ENCODE measurements at places on chromosomes 7 and 10.

DNA sequence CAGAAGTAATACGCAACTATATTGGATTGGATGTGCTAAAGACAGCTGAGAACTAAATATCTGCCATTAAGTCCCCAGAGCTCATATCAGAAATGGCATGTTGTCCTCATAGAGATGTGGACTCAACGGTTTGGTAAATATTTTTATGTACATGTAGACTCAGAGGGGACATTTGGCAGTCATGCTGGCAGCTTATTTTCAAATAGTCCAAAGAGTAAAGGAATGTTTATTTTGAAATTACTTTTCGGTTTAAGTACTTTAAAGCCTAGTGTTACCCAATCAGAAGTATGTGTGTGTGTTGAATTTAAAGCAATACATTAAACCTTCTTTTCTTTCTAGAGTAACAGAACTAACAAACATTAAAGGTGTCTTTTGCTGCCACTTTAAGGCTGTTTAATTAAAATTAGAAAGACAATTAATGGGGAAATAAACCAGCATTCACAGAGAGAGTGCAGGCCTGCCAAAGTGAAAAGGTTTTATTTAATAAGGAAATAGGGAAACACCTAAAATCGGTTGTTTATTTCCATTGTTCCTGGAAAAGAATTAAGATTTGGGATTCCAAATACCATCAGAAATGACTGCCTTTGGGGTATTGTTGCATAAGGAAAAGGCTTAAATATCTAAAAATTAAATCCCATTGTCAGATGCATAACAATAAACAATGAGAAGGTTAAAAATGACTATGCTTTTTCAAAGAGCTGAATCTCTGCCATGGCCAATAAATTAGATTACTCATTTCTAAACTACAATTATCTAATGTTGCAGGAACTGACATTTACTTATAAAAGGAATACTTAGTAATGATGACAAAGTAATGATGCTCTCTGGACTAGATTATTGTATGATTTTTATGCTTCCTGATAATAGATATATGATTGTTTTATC lies 113.4 kb upstream of the AHR start:
- no peak for DNase-seq

- DNase-seq: no peak
These were observed at the start of gene NRAP for GRCh38 chr10:113663908-113664307. Gene NRAP, minus strand, starts transcription at chr10:113664041. Its CDS starts 159 bp downstream, at chr10:113663882.

DNA sequence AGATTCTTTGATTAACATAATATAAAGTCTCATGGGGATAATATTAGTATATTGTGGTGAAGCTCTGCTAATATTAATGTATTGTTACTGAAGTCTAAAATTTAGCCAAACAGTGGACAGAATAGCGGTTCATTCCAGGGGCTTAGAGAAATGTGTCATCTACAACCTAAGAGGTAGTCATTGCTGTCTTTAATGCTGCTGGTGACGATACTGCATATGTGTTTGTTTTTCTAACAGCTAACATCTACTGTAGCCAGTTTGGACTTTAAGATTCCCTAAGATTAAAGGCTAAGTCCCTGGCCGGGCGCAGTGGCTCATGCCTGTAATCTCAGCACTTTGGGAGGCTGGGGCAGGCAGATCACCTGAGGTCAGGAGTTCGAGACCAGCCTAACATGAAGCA lies 102.0 kb upstream of the SAMD8 start:
- no peak for DNase-seq

- DNase-seq: no peak
These were observed 52.9 kb downstream of the BTAF1 start for GRCh38 chr10:91976317-91977051.

GRCh38 chr10:97520978-97521761 lies 22.4 kb downstream of the UBTD1 start:
- DNase-seq: no peak

DNA sequence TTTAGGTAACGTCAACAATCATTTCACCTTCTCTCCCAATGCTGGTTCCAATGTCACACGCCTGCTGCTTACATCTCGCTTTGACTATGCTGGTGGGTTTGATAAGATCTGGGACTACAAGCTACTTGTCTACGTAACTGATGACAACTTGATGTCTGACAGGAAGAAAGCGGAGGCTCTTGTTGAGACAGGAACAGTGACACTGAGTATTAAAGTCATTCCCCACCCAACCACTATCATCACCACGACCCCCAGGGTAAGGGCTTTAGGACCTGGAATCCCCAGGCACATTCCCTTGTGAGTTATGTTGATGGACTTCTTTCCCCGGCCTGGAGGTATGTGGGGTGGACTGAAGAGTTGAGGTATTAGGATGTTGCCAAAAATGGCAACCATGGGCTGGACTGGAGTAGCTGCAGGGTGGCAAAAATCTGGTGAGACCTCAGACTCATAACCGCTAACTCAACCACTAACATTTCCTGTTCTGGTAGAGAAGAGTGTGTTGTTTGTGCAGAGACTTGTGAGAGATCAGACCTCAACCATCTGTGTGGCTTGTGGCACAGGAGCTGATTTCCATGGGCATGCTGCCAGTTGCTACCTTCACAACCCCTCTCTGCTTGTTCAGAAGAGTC lies 59.2 kb downstream of the CDHR3 start:
- peak; percentile 76 for DNase-seq

DNA sequence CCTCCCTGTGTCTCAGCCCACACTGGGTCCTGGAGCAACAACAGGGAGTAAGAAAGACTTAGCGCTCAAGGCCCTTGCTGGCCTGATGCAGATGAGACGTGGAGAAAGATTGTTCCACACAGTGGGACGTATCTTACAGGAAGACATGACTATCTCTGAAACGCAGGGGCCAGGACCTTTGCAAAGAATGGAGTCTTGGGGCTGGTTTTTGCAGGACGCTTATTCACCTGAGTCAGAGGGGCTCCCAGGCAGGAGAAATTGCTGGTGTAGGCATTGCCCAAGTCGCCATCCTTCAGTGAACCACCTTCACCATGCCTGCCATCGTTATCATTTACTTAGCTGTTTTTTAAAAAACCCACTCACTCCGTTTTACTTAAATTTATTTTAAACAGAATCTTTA lies 11.8 kb upstream of the GDF10 start:
- DNase-seq: no peak

- DNase-seq: no peak
These were observed 121.8 kb downstream of the NOC3L start for GRCh38 chr10:94240901-94241300.

- no peak for DNase-seq
These were observed 3.3 kb downstream of the NPS start for GRCh38 chr10:127552446-127552845.

GRCh38 chr7:130228840-130229502 lies 21.3 kb downstream of the SSMEM1 start:
- DNase-seq: no peak

DNA sequence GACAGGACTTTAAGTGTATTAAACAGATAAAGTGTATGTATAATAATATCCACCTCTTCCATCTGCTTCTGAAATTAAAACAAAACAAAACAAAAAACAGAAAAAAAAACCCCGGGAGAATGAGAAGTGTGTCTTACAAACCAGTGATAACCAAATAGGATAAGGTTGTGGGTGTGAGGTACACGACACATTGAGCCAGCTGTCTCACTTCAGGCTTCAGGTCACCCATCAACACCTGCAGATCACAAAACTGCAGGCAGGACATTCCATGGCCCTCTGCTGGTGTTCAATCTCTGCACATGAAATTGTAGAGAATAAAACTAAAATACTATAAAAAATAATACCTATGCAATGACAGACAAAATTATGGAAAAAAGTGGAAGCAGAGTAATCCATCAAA lies 339.9 kb downstream of the SFMBT2 start:
- peak; percentile 4 for DNase-seq

DNA sequence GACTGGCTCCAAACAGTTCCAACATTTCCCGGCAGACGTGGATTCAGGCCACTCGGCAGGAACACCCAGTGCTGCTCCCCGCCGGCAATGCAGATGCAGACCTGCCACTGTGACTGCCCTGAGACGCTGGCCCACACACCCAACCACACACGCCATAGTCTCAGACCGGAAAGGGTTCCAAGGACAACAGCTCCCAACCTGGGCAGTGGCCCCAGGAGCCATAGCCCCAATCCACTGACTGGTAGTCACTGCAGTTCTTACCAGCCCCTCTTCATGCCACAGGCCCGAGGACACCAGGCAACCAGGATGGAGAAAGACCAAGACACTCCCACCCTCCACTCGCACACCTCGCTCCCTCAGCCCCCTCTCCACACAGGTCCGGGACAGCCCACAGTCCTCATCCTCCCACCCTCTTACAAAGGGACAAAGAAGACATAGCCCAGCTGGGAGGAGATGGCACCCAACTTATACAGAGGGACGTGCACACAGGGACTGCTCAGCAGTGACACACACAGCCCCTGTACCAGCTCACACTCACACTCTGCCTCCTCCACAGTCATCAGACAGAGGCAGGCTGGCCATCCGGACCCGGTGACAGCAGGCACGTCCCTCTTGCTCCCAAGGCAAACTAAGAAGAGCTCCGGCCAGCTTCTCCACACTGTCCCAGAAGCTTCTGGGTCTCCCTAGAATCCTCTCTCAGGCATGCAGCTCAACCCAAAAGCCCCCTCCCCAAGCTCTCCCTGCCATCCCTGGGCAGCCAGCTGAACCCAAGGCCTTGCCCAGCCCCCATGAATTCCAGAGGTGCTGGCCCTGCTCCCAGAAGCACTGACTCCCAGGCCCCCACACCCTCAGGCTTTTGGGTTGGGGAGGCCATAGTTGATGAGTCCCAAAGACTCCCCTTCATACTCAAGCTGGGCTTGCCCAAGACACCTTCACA lies 24.8 kb downstream of the KCNH2 start:
- no peak for DNase-seq

- peak; percentile 12 for DNase-seq
These were observed 55.5 kb upstream of the LOXL4 start for GRCh38 chr10:98323221-98324164.

GRCh38 chr10:73909540-73910115 lies 1.3 kb upstream of the PLAU start:
- no peak for DNase-seq

- DNase-seq: no peak
These were observed 11.7 kb downstream of the MRLN start for GRCh38 chr10:59741583-59741982.

DNA sequence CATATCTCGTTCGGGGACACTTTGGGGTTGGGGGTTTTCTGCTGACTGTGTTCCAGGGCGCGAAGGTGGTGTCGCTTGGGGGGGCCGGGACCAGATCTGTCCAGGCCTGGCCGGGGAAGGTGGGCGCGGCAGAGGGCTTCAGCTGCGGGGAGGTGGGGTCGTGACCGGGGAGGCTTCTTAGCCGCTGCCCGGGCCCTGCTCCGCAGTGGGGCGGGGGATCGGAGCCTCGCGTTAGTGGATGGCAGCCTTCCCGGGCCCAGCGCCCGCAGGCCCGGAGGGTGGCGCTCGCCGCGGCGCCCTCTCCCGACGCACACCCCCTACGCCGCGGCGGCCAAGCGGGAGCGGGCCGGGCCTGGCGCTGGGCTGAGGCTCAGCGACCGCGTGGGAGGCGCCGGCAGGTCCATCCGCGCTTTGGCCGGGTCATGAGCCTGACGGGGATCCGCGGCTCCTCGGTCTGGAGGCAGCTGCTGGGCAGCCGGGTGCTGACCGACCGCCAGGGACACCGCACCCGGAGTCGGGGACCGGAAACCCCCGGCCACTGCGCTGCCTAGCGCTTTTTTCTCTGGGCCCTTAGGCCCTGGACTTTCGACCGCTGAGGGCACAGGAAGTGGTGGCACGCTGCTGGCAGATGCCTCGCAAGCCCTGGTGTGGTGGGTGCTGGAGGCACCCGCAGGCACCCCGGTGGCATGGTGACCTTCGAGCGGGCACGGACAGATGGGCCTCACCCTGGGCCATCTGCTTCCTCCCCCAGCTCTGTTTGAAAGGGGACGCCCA lies 1.2 kb downstream of the AGAP3 start:
- DNase-seq: peak; percentile 51

DNA sequence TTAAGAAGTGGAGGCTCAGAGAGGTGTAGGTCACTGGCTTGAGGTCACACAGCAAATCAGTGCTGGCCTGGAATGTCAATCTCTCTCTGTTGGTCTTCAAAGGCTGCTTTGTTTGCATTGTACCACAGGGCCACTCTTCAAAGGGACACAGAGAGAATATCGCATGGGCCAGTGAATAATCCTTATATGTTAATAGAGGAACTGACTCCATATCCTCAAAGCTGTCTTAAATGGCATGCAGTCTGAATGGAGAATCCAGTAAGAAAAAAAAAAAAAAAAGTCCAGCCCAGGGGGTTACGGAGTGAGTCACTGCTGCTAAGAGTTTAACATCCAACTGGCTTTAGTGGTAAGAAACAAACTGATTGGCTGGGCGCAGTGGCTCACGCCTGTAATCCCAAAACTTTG lies 54.1 kb downstream of the NRAP start:
- no peak for DNase-seq

DNA sequence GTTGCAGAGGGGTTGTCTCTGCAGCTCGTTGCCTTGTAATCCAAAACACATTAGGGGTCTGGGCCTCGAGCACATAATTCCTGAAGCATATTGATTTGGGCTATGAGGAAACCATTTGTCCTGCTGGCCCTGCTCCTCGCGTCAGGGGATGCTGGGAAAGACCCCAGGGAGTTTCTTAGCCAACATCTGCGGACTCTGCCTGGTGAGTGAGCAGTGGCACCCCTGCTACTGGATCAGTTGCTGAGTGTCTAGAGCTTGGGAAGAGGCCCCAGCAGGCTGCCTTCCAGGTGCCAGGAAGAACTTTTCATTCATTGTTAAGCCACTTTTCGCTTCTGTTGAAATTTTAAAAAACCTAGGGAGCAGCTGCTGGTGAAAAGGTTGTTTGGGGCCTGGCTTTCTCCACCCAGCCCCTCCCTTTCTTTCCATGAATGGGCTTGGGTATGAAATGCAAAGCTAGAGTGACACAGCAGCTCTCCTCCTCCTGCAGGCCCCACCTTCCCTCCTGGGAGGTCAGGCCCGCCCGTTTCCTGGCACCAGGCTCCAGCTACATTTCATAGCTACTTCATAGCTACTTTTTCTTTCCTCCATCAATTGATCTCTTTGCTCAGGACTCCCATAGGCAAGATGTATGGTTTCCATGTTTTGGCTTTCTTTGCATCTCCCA lies 26.8 kb downstream of the TACR2 start:
- DNase-seq: no peak

DNA sequence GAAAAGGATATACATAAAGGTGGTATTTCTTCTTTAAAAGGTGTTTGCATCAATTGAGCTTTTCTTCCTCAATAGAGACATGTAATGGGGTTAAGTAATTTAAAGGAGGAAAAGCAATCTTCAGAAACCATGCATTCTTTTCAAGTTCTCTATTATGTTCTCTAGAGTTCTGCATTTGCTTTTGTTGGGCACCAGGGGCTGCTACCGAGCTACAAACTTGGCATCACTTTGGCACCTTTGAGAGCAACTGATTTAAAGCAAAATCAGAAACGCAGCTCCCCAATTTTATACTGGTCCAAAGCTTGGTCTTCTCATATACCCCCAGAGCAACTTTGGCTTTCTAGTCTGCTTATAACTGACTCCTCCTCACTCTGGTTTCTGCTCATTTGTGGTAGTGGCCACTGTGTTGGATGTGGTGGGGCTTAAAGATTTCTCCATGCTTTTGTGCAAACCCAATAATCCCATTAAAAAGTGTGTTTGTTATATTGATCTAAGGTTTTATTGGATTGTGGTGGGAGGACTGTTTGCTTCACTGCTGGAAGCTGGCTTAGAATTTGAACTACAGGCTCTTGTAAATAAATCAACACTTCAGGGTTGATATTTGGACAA lies 712.1 kb downstream of the PHTF2 start:
- DNase-seq: no peak

- no peak for DNase-seq
These were observed 145.8 kb downstream of the CDH23 start for GRCh38 chr10:71542478-71542877.
